Kidney epithelial cell (primary cell): ENCODE measurements at places on chromosomes 1 and 21. TPM values are rescaled to one million over a fixed set of nuclear protein-coding genes. Genes with fewer than 3 reads are reported as not detected.

The CXADR gene
- 40.4 and 40.5 TPM in 2 replicates for total RNA-seq

The CDC7 gene
- 5.7 and 6.1 TPM in 2 replicates for total RNA-seq

The TUFT1 gene
- total RNA-seq = 69.1 and 74.4 TPM in 2 replicates

The PDZK1 gene
- total RNA-seq = 0.62 TPM in 1 of 2 replicates, not detected in the other

The ATAD3C gene
- total RNA-seq = 0.38 and 0.75 TPM in 2 replicates

The SPRR1B gene
- total RNA-seq = 0.63 TPM in 1 of 2 replicates, not detected in the other

The PLD5 gene
- 0.89 and 1.9 TPM in 2 replicates for total RNA-seq

The DNASE2B gene
- total RNA-seq = not detected in 2 replicates

The PALMD gene
- 0.17 and 0.27 TPM in 2 replicates for total RNA-seq

The PDE4B gene
- total RNA-seq = 0.33 and 0.68 TPM in 2 replicates

The TCEANC2 gene
- 2.5 and 3.6 TPM in 2 replicates for total RNA-seq
